Activated naive CD8-positive, alpha-beta T cell treated with anti-CD3 and anti-CD28 coated beads, Interleukin-2, amount 10 ng/mL, durations not matched to agents 7 days and 5 days (primary cell): ENCODE measurements at places on chromosomes 3 and 15.
A peak's percentile ranks its signal among the peaks of the same experiment; 100 is the strongest.

DNA sequence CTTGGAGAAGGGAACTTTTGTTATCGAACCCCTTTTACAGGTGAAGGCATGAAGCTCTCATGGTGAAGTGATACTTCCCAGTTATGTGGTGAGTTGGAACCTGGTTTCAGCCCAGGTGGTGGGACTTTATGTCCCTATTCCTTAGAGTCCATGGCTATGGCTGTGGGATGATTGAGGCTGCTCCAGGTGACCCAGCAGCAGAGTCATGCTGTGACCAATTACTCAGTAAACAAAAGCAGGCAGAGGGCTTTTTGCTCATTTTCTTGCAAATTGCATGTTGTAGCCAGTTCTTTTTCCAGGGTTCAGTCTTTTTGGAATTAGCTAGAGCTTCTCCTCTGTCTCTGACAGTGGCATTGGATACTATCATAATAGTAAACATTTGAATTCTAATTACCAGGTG is 70.7 kb downstream of the CACNA2D3 start:
- no peak for DNase-seq

- peak; percentile 54 for DNase-seq
These were observed 2.6 kb downstream of the MAP2K1 start for GRCh38 chr15:66389098-66389858.

GRCh38 chr3:189598530-189599225 is 32.5 kb upstream of the TP63 start:
- DNase-seq: no peak

DNA sequence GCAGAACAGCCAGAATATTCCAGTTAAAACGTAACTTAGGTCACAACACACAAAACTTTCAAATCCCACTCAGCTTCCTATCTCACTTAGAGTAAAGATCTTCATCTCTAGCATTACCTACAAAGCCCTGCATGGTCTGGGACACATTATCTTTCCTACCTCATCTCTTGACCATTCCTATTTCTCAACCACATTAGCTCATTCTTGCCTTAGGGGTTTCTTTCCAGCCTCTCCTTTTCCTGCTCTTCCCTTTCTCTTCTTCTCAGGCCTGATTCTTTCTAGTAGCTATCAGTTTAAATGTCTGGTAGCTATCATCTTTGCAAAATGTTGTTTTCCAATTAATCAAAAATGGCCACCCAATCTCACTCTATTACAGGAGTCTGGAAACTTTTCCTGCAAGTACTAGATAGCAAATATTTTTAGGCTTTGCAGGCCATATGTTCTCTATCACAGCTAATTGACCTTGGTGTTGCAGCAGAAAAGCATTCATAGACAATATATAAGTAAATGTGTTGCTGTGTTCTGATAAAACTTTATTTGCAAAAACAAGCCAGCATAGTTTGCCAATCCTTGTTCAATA is 15.1 kb upstream of the CBLB start:
- DNase-seq: no peak

DNA sequence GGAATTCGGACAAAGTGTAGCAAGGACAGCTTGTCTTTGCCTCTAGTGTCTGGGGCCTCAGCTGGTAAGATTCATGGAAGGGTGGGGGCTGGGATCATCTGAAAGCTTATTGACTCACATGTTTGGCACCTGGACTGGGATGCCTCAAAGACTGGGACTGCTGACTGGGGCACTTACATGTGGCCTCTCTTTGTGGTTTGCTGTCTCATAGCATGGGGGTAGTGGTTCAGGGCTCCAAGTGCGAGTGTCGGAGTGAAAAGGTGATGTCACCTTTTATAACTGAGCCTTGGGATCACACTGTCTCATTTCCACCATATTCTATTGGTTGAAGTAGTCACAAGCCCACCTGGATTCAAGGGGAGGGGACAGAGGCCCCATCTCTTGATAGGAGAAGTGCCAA is 6.8 kb downstream of the MFSD1 start:
- no peak for DNase-seq

- no peak for DNase-seq
These were observed 186.1 kb downstream of the FMN1 start for GRCh38 chr15:33008284-33008995.

DNA sequence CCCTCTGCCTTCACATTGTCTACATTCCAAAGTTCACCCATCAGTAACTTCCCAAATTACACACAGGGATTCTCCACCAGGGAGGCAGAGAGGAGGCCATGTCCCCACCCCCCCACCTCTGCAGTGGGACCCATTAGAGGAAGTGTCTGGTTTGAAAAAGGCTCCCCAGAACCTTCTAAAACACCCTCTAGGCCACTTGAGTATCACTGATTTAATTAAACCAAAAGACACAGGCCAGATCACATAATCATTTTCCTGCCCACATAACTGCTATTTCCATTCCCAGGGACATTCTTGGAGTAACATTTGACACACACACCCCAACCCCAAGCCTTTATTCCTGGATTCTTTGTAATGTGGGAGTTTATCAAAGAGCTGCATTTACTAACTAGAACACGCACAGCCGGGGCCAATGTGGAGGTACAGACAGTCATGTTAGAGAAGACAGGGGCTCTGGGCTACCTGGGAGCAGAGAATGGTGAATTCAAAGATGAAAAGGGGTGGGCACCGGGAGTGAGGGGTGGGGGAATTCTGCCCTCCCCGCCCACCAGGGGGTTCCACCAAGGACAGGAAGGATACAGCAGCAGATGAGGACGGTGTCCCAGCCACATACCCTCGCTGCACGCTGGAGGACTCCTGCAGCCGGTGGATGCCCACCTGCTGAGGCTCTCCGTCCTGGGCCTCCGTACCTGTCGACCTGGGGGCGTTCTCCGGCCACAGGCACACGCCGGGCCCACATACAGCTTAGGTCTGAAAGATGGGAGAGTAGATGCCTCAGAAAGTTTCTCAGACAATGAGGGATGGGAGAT is 201.4 kb upstream of the CTNNB1 start:
- DNase-seq: no peak

DNA sequence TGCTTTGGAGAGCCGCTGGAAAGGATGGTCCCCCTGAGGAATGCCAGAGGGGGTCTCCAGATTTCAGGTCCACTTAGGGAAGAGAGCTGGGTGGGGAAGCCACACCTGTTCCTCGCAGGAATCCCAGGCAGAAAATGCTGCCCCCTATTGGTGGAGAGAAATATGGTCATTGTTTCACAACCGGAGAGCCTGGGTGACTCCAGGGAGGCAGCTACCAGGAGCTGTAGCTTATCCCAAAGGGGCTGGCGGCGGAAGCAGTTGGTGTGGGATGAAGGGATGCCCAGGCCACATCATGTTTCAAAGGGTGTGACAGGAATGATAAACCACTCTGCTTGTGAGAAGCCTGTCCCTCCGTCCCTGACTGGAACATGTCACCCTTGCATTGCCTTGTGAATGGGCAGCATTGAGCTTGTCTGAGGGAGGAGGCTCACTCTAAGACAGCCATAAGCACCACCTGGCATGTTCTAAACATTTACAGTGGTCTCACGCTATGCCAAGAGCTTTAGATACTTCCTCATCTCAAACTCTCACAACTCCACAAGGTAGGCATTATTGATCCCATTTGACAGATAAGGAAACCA is 34.5 kb downstream of the POMGNT2 start:
- no peak for DNase-seq

GRCh38 chr3:65605876-65606432 is 432.8 kb downstream of the MAGI1 start:
- no peak for DNase-seq

DNA sequence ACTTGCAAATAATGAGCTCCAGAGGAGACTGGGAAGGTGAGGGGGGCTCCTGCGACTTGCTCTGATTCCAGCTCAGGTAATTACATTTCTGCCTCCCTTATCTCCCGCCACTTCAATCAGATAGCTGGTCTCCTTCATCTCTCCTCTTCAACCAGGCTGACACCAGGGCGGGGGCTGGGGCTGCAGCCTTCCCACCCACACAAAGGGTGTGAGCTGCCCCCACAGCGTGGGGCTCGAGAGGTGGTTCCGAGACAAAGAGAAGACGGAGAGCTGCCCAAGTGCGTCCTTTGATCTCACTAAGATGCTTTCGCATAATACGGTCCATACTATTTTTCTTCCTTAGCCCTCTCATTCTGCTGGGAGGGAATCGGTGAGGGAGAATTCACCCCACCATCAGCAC is 139.7 kb downstream of the NSMCE3 start:
- no peak for DNase-seq

- no peak for DNase-seq
These were observed 117.0 kb upstream of the TSPAN3 start for GRCh38 chr15:77187751-77188464.

- no peak for DNase-seq
These were observed 263.9 kb upstream of the TGFBR2 start for GRCh38 chr3:30342318-30343060.

GRCh38 chr3:27715863-27716262 is 6.3 kb downstream of the EOMES start:
- DNase-seq: no peak

- peak; percentile 70 for DNase-seq
These were observed 600 bp downstream of the FBXO45 start for GRCh38 chr3:196569003-196569516.

GRCh38 chr15:29914511-29914926 is 92.3 kb upstream of the TJP1 start:
- DNase-seq: no peak

DNA sequence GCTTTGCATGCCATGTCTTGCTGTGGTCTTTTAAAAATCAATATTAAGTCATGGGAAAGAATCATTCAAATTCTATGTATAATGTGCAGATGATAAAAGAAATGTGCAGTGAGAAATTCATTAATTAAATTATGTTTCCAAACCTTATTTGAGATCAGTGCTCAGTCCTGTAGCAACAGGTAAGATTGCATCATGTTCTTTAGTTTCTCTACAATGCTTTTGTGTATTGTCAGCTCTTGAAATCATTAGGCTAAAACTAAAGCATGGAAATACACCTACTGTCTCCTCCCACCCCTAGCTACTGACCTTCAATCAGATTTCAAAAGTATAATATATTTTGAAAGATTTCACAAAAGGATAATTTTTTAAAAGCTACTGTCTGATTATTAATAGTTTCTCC is 612.7 kb downstream of the ROBO2 start:
- DNase-seq: no peak
